ENCODE measurements at places on chromosomes 12 and 14.

- peak; percentile 32 for DNase-seq
Observed at GRCh38 chr14:32043624-32044023, 33.5 kb upstream of the ARHGAP5 start.

- no peak for DNase-seq
Observed at GRCh38 chr14:57069702-57070101, 199.0 kb downstream of the EXOC5 start.

GRCh38 chr12:127964717-127965116, 302.3 kb upstream of the TMEM132C start:
- DNase-seq = no peak

GRCh38 chr12:57190037-57190436, 26.6 kb upstream of the NXPH4 start:
- no peak for DNase-seq

GRCh38 chr12:70590051-70590450, 47.2 kb downstream of the PTPRB start:
- DNase-seq = peak; percentile 44

All from inflammatory macrophage treated with lipopolysaccharide for 4 hours (primary cell).